Activated CD4-positive, alpha-beta T cell treated with anti-CD3 and anti-CD28 coated beads for 1 hour (primary cell): ENCODE measurements at places on chromosomes 2 and 18.

DNA sequence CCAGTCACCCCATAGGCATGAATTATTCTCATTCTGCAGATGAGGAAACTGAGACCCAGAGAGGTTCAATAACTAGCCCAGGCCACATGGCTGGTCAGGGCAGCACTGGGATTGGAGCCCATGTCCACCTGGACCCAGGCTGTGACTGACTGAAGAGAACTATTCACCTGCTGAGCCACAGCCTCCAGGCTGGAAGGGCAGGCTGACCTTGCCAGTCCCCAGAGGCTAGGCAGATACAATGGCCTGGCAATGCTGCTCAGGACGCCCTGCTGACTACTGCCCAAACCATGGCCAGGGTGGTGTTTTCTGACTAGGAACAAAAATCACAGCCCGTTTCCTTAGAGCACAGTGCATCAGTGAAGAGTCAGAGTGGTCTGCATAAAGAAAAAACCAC, 36.8 kb downstream of the HS6ST1 start:
- no peak for DNase-seq

GRCh38 chr2:180324182-180324581, 317.1 kb upstream of the CWC22 start:
- DNase-seq, result no peak

- DNase-seq, result no peak
These were observed 8.4 kb downstream of the SANBR start for GRCh38 chr2:61074100-61074499.

- no peak for DNase-seq
These were observed 266.0 kb downstream of the ALPK2 start for GRCh38 chr18:58362829-58363271.

DNA sequence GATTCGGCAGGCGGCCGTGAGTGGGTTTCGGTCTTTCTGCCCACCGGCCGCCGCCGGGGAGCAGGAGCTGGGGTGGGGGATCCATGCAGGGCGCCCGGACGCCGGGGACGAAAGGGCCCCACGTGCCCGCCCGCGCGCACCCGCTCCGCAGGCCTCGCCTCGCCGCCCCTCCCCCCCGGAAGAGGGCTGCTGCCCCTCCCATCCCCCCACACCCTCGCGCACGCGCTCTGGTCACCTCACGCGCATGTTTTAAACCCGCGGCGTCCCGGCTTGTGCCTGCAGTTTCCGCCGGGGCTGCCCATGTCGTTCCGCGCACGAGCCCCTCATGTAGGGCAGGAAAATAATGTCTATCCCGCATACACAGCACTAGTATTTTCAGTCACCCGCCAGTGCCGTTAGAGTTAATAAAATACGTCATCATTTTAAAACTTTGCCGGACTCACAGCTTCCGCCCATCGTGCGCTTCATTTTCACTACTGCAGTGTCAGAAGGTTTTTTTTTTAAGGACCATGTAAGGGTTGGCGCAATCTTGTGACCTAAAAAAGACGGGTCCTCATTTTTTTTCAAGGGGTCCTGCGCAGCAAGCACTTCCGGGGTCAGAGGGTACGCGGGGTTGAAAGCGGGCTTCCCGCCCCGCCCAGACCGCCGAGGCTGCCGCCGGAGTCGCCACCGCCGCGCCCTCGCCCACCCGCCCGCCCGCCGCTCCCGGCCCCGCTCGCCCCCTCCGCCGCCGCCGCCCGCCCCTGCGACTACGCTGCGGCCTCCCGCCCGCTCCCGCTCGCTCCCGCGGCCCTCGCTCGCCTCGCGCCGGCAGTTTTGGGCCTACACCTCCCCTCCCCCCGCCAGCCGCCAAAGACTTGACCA, at the start of gene PCBP1:
TSS of gene PCBP1 (plus strand) at position 640 of the 864 bp plus-strand sequence. CDS start 267 bp downstream, outside the sequence.
- DNase-seq, result peak; percentile 98

DNA sequence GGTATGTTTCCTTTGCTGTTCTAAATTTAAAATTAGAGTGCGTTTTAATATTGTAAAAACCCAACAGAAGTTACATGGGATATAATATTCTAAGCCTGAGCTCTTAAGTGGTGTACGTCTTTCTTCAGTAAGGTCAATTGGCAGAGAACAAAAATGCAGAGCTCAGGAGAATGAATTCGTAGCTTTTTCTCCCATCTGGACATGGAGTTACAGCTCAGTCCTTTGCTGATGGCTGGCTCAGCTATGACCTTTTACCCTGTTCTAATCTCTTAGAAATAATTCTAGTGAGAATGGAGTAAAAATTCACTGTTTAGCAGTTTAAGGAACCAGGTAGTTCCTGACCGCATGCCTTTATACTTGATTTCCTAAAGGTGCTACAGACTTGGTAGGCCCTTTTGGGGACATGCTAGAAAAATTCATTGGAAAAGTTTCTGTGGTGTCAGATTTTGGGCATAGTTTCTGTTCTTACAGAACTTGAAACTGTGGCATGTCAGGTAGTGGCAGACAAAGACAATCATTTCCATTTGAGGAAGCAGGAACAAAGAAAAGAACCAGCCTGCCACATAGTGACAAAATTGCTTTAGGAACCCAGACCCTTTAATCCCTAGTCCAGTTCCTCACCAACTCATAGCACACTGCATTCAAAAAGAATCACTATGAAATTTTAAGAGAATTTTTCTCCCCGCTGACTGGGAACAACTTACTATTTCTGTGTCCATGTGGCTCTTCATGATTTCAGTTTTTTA, 566.8 kb upstream of the ZNF804A start:
- DNase-seq, result no peak

- no peak for DNase-seq
These were observed 17.2 kb upstream of the ASB1 start for GRCh38 chr2:238409341-238410199.

GRCh38 chr2:32342801-32343200, 14.0 kb upstream of the BIRC6 start:
- DNase-seq, result no peak

DNA sequence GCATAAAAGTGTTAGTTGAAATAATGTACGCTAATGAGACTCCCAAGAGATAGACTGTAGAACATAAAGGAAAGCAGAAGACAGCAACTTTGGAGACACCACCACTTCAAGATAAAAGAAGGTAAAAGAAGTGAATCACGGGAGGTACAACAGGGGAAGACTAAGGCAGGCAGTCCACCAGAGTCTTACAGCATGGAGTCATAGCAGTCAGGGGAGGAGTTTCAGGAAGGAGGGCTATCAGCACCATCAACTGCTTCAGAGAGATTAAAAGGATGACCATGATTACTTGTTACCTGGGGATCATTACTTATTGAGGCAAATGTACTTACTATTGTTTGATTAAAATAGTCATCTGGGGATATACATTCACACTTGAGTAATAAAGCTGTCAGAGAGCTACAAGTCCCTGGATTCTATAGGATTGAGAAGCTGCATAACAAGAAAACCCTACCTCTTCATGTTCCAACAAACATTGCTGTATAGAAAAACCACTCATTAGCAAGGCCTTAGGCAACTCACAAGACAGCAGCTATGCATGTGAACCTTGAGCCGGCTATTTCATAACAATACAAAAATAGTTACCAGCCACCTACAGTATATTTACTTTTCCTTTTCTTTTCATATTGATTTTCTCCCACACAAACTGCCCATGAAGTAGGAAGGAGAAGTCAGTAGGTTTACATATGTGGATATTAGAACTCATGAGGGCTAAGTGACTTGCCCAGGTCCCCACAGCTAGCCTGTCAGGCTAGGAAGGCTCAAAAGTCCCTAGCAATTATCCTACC, 101.7 kb downstream of the PDE11A start:
- DNase-seq, result no peak

DNA sequence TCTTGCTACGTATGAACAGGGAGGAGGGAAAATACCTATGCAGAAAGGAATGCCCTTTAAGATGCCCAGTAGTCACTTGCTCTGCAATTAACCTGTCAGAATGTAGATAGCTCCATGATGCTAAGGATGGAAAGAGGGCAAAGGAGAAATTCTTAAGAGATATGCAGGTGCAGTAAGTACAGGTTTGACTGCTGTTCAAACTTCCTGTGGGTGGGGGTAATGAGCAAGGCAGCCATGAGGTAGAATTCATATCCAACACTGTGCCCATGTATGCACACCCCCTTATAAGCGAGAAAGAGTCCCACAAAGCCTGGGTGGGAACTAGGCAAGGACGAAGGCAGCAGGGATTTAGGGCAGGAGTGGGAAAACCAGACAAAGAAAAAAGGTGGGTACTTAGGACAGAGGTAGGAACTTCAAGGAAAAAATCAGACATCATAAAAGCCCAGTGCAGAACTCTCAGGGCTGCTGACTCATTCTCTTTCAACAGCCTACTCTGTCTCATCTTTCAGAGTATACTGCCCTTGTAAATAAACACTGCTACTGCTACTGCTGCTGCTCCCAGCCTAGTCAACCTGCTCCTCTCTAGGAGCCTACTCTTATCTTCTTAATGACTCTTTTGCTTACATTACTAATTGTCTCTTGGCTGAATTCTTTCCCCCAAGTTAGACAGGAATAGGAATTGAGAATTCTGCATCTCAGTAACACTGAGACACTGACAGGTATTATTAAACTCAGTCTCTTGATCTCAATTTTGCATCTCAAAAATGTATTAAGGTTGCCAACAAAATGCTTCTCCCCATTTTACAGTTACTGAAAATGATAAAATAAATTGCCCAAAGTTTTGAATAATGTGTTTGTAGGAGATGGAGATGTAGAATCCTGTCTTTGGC, 189.0 kb downstream of the PTH2R start:
- DNase-seq, result no peak

GRCh38 chr18:76988031-76988826, 144.4 kb downstream of the MBP start:
- DNase-seq, result no peak

DNA sequence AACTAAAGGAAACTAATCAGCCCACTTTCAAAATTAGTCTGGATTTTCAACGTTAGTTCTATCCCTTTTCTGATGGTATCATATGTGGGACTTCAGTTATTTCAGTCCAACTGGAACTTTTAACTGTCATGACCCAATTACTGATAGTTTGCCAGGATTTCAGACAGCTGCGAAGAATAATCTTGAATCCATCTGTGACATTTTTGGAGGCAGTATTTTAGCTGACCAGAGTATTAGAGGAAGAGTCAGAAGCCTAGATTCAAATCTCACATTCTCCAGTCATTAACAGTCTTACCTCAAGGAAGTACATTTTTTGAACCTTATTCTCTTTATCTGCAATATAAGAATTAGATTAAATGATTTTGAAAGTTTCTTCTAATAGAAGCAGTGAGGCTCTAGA, 81.3 kb downstream of the PTRHD1 start:
- no peak for DNase-seq

DNA sequence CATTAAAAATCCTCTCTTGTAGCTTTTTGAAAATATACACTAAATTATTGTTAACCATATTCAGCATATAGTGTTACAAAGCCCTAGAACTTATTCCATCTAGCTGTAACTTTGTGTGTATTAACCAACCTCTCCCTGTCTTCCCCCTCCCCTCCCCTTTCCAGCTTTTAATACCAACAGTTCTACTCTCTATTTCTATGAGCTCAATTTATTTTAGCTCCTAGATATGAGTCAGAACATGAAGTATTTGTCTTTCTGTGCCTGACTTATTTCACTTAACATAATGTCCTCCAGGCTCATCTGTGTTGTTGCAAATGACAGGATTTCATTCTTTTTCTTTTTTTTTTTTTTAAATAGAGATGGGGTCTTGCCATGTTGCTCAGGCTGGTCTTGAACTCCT, 45.1 kb downstream of the GPD2 start:
- no peak for DNase-seq

GRCh38 chr2:214135966-214136365, 274.9 kb upstream of the VWC2L start:
- DNase-seq, result no peak

GRCh38 chr2:188976545-188977268, 2.5 kb downstream of the COL3A1 start:
- DNase-seq, result no peak

- DNase-seq, result no peak
These were observed 74.0 kb downstream of the SLC66A2 start for GRCh38 chr18:79877163-79878091.

DNA sequence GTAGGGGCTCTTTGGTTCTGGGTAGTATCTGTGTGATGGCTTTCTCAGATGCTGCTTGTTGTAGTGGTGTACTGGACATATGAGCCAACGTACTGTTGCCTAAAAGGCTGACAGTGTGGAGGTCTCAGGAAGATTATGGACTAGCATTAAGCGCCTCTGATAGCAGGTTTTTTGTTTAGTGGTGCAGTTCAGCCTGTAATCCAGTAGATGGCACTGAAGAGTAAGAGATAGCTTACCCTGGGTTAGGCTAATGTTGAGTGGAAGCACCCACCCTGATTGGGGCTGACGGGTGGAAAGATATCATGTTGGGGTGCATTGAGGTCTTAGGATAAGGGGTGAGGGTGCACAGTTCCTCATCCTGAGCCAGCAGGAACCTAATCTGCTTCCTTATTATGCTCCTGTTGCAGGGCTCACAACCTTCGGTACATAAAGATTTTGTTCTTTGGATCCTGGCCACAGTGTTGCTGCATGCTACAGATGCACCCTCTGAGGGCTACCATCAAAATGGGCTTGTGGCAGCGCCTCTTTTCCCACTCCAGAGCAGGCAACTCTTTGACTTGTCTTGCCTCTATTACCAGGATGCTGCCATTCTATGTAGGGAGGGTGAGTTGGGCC, 79.6 kb downstream of the MSTN start:
- DNase-seq, result no peak

DNA sequence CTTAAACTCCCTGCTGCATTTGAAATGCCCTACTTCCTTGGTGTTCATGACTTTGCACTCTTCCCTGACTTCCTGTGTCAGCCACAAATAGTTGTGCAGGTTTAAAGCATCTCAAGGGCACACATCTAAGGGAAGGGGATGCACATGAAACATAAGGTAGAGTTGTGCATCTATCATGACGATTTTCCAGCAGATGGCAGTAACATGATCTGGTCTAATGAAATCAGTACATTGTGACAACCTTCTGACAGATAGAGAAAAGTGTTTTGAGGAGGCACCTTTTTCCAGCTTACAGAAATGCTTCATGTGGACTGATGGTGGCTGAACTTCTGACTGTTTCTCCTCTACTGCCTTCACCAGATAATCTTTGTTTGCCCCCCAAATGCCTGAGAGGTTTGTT, 238.9 kb downstream of the XIRP2 start:
- DNase-seq, result no peak

GRCh38 chr18:8701546-8702118, 3.7 kb upstream of the MTCL1 start:
- no peak for DNase-seq

DNA sequence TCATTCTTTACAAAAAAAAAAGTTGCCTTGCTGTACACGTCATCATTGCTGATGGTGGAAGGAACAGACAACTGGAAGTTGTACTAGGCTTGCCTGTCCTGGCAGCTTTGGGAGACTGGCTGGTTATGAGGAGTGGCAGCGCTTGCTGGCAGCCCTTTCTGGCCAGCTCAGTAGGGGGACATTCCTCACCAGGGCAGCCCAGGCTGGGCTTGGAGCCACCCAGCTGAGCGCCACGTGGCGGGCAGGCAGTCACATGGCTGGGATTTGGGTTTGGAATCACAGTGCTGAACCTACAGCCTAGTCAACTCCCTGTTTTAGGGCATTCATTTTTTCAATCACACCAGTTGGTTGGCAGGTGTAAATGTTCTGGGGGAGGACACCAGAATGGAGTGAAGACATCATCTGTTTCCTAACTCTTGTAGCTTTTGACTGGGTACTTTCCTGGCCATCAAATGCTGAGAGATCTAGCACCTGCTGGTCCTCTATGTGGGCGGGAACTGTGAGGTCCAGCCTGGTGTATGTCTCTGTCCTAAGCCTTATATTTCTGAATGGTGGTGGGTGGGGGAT, 139.3 kb downstream of the SETBP1 start:
- no peak for DNase-seq

- no peak for DNase-seq
These were observed 67.9 kb downstream of the CERS6 start for GRCh38 chr2:168524005-168524404.

- no peak for DNase-seq
These were observed 110.8 kb upstream of the OTOS start for GRCh38 chr2:240250985-240251847.
